ENCODE measurements at places on chromosomes 11 and 22.

DNA sequence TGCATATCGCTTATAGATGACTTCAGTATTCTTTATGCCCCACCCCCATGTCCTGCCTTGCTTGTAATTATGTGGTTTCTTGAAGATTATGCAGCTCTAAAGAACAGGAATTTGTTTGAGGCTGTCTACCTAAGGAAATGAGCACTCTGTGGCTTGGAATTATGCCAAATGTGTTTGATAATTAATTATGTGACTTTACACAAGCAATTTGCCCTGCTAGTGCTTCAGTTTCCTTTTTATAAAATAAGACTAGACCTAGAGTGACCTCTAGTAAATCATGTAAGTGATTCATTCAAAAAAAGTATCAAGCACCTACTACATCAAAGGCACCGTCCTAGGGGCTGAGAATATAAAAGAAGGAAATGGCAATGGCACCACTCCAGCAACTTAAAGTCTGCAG lies 491.5 kb upstream of the KIRREL3 start:
- no peak for DNase-seq

DNA sequence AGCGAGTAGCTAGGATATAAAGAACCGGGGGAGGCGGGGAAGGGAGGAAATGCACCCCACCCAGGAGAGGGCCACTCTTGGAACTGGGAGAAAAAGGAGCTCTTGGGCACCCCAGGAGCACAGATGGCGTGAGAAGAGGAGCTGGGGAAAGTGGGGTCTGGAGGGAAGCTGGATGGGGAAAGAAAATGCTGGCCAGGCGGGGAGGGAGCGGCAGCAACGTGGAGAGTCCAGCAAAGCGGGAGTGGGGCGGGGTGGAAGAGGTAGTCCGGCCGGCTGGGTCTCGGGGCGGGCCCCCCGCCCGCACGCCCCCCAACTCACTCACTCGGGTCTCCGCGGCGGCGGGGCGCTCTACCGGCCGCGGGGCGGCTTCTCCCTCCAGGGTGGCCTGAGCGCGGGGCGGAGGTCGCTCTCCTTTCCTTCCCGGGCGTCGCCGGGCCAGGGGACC lies 522 bp downstream of the TOB2 start:
- no peak for DNase-seq

GRCh38 chr11:132234878-132235277 lies 864.5 kb downstream of the NTM start:
- no peak for DNase-seq

GRCh38 chr11:111570796-111571195 lies 30.3 kb downstream of the LAYN start:
- no peak for DNase-seq

- no peak for DNase-seq
Measured at GRCh38 chr11:111324277-111324720, 26.0 kb downstream of the POU2AF3 start.

DNA sequence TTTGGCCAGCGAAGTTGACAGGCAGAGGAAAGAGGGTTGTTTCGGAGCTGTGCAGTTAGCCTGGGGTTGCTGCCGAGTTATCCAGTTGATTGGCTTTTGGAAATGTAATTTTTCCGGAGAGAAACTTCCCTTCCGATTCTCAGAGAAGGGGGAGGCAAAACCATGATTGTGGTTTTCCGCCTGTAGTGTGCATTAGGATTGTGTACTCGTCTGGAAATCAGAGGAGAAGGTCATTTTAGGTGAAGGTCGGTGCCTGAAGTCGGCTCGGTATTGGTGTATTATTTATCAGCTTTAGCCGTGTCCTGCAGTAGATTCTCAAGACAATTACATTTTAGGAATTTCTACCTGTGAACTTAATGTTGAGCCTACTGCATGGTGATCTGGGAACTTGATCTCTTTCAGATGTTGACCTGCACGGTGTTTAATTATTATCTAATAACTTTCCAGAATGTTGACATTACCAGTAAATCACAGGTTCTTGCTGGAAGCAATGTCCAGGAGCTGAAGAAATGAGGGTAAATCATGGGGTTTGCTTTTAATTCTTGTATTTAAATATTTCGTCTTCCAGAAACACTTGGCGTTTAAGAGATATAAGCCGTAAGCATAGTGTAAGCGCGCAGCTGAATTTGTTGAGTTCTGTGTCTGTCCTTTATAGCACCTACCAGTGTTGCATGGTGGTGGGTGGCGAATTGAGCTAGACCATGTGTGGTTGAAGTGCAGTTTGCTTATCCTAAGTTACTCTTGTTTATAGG lies 1.3 kb downstream of the ARHGEF12 start:
- DNase-seq = no peak

DNA sequence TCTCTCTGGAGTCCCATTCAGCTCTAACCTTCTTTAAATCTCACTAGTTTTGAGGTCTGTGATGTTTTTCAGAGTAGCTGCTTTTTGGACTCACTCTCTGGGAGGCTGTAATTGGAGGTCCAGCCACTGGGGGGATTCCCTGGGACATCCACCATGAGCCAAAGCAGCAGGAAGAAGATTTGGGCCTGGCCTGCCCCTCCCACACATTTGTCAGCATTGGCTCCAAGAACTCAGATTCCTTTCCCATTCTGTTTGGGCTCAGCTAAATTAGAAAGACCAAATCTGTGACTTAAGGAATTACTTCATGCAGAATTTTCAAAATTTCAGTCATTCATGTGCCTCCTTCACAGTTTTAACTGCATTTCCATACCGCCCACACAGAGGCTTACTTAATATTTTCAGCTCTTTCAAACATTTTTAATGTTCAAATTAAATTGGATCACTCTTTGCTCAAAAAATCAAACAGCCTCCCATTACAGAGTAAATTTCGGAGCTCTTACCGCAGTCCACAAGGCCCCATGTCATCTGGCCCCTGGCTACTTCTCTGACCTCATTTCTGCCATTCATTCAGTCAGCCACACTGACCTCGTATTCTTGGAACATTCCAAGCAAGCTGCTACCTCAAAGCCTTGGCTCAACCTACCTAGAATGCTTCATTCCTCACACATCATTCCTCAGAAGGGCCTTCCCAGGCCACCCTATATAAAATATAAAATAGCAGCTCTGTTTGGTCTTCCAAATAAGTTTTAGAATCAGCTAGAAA lies 54.5 kb upstream of the RRAS2 start:
- DNase-seq = peak; percentile 82

DNA sequence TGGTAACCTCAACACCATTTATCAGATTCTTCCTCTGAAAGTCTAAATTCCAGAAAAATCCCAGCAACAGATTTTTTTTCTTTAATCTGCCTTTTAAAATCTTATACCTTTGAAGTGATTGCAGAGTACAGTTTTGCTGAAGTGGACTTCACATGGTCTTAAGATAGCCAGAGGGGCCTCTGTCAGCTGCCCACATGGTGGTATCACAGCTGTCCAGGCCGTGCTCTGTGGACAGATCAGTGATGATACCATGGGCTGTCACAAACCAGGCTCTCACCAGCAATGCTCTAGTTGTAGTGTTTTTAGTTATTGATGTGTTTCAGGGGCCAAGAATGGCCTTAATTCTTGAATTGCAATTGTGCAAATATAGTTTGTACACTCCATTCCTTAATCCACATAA lies 44.0 kb downstream of the PARVA start:
- no peak for DNase-seq

DNA sequence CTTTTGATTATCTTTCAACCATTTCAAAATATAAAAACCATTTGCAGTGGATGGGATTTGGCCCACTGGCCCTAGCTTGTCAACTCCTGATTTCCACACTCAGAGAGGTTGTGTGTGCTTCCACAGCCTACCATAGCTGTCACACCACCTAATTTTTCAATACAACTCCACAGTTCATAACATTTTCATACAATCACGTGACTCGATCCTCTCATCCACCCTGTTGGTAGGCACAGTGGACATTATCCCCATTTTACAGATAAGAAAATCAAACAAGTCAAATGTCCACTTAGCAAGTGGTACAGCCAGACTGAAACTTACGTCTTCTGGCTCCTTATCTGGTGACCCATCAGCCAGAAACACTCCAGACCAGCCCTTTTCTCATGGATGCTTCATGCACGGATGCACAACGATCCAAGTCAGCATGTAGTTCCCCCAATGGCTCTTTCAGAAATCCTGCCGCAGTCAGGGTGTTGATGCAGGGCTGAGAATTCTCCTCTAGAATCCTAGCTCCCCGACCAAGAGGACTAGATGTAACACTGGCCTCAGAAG lies 88.0 kb downstream of the ABTB2 start:
- DNase-seq = no peak

- DNase-seq = no peak
Measured at GRCh38 chr11:96869207-96869606, 479.4 kb downstream of the JRKL start.

Data from ELF-1 (cell line).